ENCODE measurements at places on chromosomes 3 and 15.

DNA sequence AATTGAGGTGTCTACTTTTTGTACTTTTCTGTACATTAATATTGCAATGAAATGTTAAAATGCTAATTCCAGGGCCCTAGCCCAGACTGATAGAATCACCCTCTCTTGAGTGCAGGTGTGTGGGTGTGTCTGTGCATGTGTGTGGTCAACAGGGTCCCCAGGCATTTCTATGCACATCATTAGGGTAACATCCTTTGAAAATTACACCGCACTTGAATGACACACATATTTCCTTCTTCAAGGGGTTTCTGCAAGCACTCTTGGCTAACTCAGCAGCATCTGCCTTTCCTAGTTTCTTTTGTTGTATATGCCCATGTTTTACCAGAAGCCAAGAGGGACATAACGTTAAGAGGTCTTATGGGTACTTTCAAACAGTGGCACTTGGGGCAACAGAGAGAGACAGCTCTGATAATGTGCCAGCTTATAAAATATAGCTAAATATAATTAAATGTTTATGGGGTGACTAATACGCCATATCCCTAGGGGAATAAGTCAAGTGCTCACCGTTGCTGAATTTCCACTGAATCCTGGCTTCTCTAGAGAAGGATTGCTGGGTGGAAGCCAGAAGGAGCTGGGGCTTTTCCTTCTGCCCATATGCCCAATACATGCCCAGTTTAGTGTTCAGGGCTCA is 54.5 kb upstream of the LRIG1 start:
- DNase-seq, result no peak

GRCh38 chr15:60589728-60590127 is 110.8 kb upstream of the ICE2 start:
- no peak for DNase-seq

GRCh38 chr15:62334536-62334935 is 169.5 kb upstream of the C2CD4B start:
- no peak for DNase-seq

GRCh38 chr15:81161851-81162250 is 27.8 kb downstream of the CFAP161 start:
- DNase-seq, result no peak

GRCh38 chr15:65213241-65213640 is 2.0 kb upstream of the CILP start:
- DNase-seq, result no peak

DNA sequence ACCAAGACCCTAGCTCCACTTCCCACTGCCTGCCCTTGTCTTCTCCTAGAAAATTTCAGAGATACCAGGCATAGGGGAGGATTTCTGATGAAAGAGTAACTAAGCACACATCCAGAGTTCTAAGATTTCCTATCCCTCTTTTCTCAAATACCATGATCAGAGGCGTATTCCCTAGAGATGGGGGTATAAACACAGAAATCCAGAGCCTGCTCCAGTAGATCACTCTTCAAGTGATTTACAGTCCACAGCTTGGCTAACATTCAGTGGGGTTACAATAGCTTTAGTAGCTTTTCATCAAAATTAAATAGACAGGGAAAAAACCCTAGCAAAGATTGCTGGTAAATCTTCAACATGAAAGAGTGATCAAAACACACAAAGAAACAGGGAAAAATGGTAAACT is 800.7 kb upstream of the GRM7 start:
- no peak for DNase-seq

GRCh38 chr3:89452066-89452465 is 344.6 kb downstream of the EPHA3 start:
- DNase-seq, result no peak

DNA sequence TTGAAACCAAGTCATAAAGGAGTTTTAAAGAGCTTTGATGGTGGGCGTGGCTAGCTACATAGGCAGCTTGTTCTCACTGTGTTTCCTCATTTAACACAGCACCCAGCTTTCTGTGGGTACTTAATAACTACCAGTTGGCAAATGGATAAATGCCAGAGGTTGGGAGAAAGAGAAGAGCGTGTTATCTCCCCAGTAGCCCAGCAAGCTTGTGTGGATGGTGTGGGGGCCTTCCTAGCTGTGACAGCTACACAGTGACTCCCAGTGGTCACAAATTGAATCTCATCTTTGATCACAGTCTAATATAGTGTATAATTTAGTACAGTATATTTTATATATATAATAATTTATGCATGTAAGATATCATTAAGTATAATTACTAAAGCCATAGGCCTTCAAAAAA is 984.1 kb downstream of the EPHA3 start:
- no peak for DNase-seq

DNA sequence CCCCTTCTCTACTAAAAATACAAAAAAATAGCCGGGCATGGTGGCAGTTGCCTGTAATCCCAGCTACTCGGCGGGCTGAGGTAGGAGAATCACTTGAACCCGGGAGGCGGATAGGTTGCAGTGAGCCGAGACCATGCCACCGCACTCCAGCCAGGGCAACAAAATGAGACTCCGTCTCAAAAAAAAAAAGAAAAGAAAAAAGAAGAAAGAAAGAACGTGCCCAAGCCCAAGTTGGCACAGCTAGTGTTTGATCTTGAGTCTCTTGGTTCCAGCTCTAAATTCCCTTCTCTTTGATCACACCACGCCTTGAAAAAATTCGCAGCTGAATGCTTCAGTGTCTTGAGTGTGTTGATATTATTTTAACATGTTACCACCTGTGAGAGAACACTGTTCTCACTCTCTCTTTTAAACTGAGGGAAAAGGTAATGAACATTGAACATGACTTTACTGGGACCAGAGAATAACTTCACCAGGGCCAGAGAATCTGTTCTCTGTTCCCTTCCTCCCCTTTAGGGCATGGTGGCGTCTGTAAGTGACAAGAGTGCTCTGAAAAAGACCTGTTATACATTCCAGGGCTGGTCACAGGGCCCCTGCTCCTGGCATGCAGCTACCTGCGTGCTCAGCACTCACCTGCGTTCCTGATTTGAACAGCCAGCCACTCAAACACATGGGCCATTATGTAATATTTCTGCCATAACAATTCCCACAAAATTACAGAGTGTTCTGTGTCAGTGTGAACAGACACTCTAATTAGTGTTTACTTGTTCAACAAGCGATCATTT is 19.0 kb downstream of the SLCO3A1 start:
- no peak for DNase-seq

GRCh38 chr3:169610888-169611291 is 52.6 kb downstream of the MECOM start:
- DNase-seq, result no peak

GRCh38 chr15:85178308-85178707 is 196.7 kb downstream of the PDE8A start:
- no peak for DNase-seq

DNA sequence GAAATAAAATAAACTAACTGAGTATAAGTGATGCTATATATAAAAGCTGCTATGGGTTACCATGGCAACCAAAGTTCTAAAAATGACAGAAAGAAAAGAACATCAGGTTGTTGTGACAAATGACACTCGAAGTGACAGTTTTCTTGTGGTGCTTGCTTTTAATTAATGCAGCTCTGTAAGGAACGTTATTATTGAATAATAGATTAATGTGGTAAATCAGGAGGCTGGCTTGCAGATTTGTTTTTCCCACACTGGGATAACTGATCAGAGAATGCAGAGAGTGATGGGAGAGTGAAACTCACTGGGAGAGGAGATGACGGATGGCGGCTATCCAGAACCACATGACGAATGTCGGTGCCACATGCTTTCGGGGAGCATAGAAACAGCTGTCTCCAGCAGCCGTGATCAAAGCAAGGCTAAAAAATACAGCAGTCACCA is 207.0 kb upstream of the ATP10A start:
- no peak for DNase-seq

- no peak for DNase-seq
These were observed 63.1 kb downstream of the TLE3 start for GRCh38 chr15:70034596-70034995.

All from activated CD4-positive, CD25-positive, alpha-beta regulatory T cell treated with anti-CD3 and anti-CD28 coated beads, Interleukin-2, amount 50 U/mL, for 16 hours (primary cell).